ENCODE measurements at places on chromosomes 12 and 14.
A peak's percentile ranks its signal among the peaks of the same experiment; 100 is the strongest.

GRCh38 chr14:51328064-51328771 is 88.2 kb downstream of the TMX1 start:
- no peak for DNase-seq

DNA sequence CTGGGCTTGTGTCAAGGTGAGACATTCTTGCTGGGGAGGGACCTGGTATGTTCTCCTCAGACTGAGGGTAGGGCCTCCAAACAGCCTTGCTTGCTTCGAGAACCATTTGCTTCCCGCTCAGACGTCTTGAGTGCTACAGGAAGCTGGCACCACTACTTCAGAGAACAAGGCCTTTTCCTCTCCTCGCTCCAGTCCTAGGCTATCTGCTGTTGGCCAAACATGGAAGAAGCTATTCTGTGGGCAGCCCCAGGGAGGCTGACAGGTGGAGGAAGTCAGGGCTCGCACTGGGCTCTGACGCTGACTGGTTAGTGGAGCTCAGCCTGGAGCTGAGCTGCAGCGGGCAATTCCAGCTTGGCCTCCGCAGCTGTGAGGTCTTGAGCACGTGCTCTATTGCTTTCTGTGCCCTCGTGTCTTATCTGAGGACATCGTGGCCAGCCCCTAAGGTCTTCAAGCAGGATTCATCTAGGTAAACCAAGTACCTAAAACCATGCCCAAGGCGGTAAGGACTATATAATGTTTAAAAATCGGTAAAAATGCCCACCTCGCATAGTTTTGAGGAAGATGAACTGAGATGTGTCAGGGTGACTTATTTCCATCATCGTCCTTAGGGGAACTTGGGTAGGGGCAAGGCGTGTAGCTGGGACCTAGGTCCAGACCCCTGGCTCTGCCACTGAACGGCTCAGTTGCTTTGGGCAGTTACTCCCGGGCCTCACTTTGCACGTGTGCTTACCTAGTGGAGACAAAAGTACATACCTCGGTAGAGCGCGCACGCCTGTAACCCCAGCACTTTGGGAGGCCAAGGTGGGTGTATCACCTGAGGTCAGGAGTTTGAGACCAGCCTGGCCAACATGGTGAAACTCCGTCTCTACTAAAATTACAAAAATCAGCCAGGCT is 4.3 kb downstream of the GAPDH start:
- DNase-seq: no peak

- DNase-seq: peak; percentile 58
These were observed 5.2 kb upstream of the KRT85 start for GRCh38 chr12:52372216-52373154.

- no peak for DNase-seq
These were observed 21.3 kb upstream of the RFLNA start for GRCh38 chr12:124273630-124274029.

- peak; percentile 63 for DNase-seq
These were observed 6.9 kb downstream of the PABPN1 start for GRCh38 chr14:23327947-23328744.

DNA sequence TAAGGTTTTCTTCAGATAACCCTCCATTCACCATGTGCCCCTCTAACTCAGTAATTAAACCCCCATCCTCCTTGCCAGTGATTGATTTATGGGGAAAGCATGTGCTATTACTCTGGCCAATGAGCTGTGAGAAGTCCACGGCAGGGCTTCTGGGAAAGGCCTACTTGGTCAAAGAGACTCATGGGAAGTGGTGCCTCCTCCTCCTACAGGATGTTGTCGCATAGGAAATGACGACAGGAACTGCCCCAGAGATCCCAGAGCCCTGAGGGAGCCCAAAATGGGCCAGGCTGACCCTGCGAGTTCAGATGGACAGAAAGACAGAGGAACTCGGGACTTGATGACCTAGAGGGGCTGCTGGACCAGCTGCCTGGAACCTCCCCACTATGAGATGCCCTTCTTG is 938.1 kb upstream of the TMEM132C start:
- no peak for DNase-seq

DNA sequence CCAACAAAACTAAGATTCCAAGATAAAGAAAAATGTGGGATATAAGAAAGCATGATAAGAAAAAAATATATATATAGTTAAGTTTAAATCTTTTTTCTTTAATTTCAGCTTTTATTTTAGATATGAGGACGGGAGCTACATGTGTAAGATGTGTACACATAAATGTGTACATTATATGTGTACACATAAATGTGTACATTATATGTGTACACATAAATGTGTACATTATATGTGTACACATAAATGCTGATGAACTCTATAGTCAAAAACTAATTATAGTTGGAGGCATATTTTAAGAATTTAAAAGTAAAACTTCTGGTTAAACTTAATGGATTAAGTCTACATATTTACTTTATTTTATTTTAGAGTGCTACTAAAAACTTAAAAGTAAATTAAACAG is 123.6 kb downstream of the BTG1 start:
- DNase-seq: no peak

Data from GM12891 (cell line).